Epithelial cell of esophagus (primary cell): ENCODE measurements at places on chromosomes 6 and 20.

DNA sequence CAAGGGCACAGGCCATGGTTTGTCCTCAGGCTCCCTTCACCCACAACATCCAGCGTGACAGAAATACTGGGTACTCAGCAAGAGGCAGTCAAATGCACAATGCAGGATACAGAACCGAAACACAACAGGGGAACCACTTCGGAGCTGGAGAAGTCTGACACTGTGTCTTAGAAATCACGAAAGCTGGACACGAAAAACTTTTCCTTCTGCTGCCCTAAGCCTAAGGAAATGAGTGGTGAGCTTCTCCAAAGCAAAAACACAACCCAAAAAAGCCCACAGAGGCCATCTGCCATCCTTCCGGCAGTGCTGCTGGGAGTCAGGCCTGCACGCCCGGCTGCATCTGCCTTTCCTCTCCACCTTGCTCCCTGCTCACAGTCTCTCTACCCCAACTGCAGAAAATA lies 106.3 kb downstream of the SLC23A2 start:
- no peak for DNase-seq

- DNase-seq = peak; percentile 29
Measured at GRCh38 chr6:34723203-34723602, 26.6 kb upstream of the ILRUN start.

- peak; percentile 46 for DNase-seq
Measured at GRCh38 chr6:122459240-122459639, 12.4 kb downstream of the SERINC1 start.

- DNase-seq = no peak
Measured at GRCh38 chr6:137696765-137697164, 170.3 kb upstream of the TNFAIP3 start.
